Kasumi-1 (cell line): ENCODE measurements at places on chromosomes 5 and 9.

DNA sequence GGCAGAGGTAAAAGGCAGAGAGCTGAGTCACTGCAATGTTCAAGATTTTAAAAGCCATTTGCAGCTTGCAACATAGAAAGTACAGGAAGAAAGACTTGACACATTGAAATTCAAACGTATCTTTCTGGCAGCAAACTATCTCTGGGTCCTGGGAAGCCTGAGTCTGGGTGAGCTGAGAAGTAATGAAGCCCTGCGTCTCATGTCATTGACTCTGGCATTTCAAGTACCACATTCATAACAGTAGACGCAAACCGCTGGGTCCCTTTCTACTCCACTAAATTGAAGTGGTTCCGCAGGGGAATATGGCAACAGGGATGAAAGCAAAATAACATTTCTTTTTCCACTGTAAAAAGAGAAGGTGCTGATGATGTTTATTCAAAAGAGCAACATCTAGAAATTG, 694.3 kb downstream of the BRINP1 start:
- DNase-seq: no peak

GRCh38 chr5:58629271-58630159, 46.6 kb downstream of the RAB3C start:
- no peak for DNase-seq

GRCh38 chr5:41223962-41224361, 10.6 kb upstream of the C6 start:
- DNase-seq: no peak

DNA sequence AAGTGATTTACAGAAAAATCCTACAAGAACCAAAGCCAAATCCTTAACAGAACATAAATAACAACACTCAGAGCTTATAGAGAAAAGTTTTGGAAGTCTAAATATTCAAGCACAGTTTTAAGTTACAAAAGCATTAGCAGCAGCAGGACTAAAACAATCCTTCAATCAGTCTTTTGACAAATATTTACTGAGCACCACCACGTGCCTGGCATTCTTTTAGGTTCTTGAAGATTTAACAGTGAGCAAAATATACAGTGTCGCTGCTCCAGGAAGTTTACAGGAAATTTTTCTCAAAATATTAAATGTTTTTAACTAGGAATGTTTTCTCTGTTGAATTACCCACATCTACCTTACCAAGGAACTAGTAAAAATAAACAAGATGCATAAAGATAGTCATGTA, 11.4 kb downstream of the EPB41L4A start:
- DNase-seq: no peak

DNA sequence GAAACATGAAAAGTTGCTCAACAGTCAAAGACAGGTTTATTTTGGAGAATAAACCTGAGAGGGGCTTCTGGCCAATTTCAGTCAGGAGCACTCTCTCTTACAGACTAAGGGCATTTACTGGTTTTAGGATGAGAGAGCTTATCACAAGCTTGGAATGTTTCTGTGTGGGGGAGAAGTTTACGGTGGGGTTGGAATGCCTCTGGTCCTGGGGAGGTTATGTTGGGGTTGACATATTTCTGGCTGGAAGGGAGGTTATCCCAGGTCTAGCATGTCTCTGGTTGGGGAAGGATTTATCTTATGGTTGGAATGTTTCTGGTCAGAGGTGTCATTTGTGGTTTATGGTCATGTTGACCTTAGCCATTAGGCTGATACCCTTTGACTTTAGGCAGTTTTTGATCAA, 1867.3 kb downstream of the EFNA5 start:
- no peak for DNase-seq
